ENCODE measurements at places on chromosomes 5 and 9.

- no peak for DNase-seq
Measured at GRCh38 chr5:82332064-82332855, 54.1 kb upstream of the RPS23 start.

DNA sequence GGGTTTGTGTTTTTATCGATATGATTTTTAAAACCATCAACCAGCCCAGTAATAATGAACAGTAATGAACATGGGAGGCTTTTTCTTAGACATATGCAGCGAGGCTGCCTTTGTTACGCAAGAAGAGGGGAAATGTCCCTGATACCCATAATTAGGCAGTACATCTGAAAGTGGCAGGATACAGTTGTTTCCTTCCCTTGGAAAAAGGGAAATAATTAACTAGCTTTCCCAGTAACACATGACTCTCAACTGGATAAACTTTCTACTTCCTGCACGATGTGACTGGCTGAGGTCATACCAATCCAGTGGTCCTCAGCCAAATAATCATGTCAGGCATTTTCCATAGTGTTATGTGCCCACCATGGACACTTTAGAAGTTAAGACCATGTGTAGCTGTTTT lies 431.6 kb upstream of the C9orf72 start:
- no peak for DNase-seq

GRCh38 chr5:77847814-77848290 lies 71.7 kb upstream of the TBCA start:
- no peak for DNase-seq

GRCh38 chr5:159836691-159837090 lies 79.6 kb upstream of the ADRA1B start:
- no peak for DNase-seq

- no peak for DNase-seq
Measured at GRCh38 chr5:16930496-16930895, 5.6 kb downstream of the MYO10 start.

- no peak for DNase-seq
Measured at GRCh38 chr5:36495611-36496010, 110.8 kb upstream of the SLC1A3 start.

DNA sequence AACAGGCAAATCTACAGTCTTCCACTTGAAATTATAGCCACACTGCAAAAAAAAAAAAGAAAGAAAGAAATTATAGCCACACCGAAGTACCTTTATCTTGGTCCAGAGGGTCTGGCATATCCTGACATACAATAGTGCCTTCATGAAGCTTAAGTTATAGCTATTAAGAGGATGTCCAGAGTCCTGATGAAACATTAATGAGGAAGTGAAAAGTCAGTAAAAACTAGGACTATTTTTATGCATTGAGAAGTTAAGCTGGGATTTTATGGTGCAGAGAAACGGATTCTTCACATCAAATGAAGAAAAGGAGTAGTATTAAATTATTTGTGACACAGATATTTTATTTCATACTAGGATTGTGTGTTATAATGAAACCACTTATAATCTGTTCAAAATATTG lies 123.9 kb downstream of the SV2C start:
- DNase-seq = no peak

GRCh38 chr9:133508046-133508445 lies 16.7 kb downstream of the MYMK start:
- DNase-seq = no peak

DNA sequence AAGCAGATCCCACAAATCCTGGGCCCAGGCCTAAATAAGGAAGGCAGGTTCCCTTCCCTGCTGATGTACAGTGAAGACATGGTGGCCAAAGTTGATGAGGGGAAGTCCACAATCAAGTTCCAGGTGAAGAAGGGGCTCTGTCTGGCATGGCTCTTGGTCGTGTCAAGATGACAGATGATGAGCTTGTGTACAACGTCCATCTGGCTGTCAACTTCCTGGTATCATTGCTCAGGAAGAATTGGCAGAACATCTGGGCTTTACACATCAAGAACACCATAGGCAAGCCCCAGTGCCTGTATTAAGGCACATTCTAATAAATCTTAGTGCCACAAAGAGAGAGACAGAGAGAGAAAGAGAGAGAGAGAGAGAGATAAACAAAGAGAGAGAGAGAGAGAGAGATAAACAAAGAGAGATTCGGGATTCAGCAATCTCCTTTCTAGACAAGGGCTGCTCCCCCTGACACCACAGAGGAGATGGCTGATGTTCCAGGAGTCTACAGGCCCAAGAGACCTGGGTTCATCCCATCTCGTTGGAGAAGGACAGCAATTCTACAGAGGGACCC lies 45.5 kb upstream of the HSPA9 start:
- DNase-seq = no peak

DNA sequence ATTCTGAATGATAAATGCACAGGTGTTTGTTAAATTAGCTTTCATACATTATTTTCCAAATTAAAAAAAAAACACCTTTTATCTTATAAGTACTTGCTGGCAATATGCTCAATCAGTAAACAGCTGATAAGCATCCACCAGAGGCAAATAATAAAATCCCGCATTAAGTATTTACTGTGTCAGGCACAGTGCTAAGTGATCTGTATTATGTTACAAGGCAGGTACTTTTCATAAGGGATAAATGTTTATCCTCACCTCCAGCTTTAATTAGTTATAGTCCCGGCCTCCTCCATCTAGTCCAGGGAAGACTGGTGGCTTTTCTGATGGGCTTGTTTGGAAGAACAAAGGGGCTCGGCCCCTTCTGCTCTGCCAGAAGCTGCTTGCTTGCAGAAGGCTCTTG lies 40.1 kb downstream of the PFDN1 start:
- DNase-seq = no peak

GRCh38 chr9:18985464-18985951 lies 47.5 kb downstream of the SAXO1 start:
- DNase-seq = no peak

Measured in K562 (cell line).